ENCODE measurements at places on chromosomes 3 and 15.

DNA sequence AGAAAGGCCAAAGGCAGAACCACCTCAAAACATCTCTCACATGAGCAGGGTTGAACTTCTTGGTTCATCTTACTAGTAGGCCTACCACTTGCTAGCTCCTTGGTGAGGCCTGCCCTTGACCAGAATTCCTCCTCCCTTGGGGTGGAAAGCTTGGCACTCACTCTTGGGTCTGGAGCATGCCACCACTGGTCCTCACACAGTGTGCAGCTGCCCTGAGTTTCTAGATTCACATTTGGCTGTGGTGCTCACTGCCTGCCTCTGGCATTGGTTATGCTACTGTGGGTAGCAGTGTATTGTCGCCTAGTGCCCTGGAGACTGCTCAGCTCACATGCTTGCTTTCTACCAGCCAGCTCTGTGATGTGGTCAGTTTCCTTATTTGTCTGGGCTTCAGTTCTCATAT is 23.7 kb downstream of the OXNAD1 start:
- DNase-seq: no peak

GRCh38 chr3:25747033-25747432 is 36.2 kb downstream of the NGLY1 start:
- no peak for DNase-seq

- DNase-seq: no peak
These were observed 24.8 kb upstream of the NOX5 start for GRCh38 chr15:68989541-68990230.

DNA sequence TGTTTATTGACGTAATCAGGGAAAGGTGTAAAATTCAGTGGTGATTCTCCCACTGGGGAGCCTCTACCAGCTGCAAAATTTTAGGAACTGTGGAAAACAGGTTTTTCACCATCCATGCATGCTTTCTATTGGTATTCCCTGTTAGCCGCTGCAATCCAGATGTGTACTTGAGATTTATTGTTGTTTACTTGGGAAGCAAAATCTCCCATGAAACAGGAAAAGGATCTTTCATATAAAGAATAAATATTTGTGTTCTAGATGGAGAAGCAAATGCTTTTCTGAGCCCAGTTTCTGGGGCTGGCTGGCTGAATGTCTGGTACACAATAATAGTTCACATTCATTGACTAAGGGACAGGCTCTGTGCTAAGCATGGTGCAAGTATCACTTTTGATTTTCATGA is 144.6 kb upstream of the RASGRP1 start:
- DNase-seq: no peak

- DNase-seq: no peak
These were observed 70.6 kb downstream of the KAT2B start for GRCh38 chr3:20110826-20111225.

GRCh38 chr3:105729667-105730066 is 139.1 kb downstream of the CBLB start:
- no peak for DNase-seq

GRCh38 chr3:136532766-136533165 is 219.4 kb downstream of the STAG1 start:
- DNase-seq: no peak

- no peak for DNase-seq
These were observed 37.7 kb upstream of the BCHE start for GRCh38 chr3:165874663-165875489.

DNA sequence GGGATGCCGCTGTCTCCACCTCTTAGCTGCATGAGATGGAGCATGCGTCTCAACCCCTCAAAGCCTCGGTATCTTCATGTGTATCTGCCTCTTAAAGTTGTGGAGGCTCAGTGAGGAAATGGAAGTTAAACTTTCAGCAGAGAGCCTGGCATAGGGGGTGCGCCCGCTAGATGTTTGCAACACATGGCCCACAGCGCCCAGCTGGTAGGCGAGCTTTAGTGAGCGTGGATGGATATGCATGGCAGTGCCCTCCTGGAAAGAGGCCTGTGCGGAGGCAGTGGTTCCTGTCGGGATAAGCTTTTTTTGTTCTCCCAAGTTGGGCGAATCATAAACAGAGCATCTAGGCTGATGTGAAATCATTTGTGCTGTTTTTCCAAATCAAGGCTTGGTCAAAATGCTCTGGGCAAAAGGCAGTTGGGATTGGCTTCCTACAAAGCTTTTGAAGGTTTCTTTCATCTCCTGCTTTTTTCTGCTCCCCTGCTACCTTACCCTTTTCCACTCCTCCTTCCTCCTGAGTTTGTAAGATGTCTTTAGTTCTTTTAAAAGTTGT is 272.4 kb upstream of the TPM1 start:
- DNase-seq: no peak

- no peak for DNase-seq
These were observed 30.2 kb upstream of the MASP1 start for GRCh38 chr3:187321766-187322165.

DNA sequence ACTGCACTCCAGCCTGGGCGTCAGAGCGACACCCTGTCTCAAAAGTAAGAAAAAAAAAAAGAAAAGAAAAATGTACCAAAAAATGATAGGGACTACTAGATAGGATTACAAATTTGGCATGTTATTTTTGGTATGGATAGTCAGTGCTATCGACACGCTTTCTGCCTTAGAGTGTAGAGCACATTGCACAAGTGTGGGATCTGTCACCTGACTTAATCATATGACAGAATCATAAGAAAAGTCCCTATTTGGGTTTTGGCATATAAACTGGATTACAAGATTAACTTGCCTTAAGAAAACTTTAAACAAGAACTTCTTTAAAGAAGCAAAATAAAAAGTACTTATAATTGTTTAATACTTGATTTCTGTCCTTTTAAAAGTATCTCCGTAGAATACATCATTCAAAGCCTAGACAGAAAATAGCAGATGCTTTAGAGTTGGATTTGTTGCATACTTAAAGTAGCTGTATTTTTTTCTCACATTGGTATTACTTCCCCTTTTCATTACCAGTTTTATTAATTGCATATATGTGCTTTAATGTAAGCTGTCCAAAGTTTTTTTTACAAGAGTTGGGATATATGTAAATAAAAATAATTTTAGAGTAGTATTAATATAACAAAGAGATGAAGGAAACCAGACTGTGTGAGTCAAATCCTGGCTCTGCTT is 7.8 kb downstream of the ATP6V1A start:
- DNase-seq: peak; percentile 54

DNA sequence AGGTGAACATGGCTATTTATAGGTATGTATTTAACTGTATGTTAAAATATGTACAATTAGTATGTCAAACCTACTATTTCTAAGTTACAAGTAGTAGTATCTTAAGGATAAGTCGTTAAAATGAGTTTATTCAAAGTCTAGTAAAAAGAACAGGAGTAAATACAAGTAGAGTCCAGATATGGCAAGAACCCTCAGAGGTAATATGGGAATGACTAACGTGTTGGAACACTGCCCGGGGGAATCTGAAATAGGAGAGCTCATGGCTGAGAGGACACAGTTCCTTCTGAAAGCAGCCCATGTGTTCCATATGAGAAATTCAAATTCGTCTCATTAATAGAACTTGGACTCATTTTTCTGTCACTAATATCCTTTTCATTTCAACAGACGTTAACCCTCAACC is 158.8 kb downstream of the CLSTN2 start:
- DNase-seq: no peak

GRCh38 chr15:35211240-35211902 is 126.3 kb upstream of the NANOGP8 start:
- no peak for DNase-seq

- DNase-seq: no peak
These were observed 82.5 kb downstream of the CHST2 start for GRCh38 chr3:143201870-143202752.

DNA sequence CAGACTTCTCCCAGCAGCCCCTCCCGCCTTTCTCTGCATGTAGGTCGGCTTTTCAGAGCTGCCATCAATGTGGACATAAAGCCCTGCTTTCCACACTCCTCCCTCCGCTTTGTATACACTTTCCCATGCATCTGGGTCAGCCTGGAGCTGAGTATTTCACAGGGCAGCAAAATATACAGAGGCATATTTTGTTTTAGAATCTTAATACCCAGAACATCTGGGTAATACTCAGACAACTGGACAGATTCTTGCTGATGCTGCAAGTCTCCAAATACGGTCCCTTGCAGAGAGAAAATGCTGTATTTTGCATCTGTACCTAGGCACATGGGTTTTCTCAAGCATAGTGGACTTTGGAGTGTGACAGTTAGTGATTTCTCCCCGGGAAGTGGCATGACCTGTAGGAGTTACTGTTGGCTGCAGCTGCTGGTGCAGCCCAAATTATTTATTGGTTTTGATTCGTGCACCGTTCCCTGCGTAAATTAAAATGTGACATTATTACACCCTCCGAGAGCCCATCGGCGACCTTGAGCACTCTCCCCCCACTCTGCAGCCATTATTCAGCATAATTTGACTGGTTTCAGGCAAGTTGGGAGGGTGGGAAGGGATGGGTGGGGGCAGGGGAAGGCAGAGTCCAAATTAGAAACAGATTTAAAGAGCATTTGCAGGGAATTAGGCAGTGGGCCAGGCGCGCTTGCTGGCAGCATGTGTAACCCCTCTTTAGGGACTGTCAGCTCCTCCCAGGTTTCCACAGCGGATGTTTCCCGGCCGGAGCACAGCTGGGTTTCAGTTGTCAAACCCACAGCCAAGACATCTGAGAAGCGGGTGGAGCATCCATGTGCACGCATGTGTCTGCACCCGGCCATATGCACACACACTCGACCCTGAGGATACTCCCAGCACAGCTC is 100.8 kb downstream of the CPN2 start:
- DNase-seq: no peak

- no peak for DNase-seq
These were observed 14.8 kb downstream of the GABRB3 start for GRCh38 chr15:26758079-26758478.

DNA sequence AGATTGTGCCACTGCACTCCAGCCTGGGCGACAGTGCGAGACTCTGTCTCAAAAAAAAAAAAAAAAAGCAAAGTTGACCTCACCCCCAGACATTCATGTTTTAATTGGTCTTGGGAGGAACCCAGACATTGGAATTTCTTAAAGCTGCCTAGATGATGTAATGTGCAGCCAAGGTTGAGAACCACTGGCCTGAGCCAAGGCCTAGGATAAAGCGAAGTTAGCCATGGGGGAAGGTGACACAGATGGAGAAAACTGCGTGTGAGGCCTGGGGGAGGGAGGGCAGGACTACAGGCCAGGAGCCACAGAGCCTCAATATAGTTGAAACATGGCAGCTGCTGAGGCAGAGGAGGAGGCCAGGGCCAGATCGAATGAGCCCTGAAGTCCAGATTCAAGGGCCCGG is 21.0 kb downstream of the GLB1 start:
- no peak for DNase-seq

DNA sequence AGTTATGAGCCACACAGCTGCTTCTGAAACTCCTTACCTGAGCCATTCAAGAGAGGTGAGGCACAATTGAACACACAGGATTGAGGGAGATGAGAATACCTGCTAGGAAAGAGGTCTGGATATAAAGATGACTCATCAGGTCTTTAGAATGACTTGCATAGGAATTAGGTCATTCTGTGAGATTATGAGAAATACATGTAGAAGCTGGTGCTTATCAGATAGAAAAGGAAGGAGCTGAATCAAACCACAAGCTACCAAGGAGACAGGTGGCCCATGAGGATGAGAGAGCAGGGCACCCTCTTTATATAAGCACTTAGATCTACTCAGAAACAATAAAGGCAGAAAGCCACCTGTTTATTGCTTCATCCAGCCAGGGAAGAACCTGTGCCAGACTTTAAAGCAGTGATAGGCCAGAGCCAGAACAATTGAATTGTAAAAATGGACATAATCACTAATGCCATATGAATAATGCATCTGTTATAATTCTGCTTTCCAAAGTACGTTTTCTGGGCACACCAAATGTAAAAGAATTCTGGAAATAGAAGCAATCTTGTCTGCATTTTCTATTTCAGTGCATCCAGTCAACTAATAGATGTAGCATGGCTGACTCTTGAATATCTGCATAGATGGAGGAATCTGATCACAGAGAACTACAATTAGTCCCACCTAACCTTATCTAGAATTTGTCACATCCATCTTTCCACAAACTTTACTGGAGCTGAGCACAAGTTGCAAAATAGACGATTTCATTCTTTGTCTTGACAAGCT is 74.9 kb downstream of the PIK3R4 start:
- DNase-seq: no peak

- DNase-seq: no peak
These were observed 6.6 kb upstream of the INAFM2 start for GRCh38 chr15:40316931-40317330.

DNA sequence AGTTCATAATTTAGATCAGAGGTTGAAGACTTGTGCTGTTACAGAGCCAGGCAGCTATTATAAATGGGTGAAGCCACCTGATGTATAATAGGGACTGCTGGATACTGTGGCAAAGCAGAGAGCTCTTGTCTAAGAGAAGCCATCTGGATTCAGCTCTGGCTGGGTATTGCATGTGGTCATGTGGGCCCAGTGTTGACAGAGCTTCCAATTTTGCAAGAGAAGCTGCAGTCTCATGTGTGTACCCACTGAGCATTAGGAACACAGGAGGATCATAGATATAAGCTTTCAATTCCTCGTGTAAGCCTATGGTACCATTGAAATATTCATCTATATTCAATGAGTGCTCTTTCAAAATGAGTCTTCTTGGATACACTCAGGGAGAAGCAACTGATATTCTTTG is 303.9 kb upstream of the SLCO3A1 start:
- peak; percentile 26 for DNase-seq

GRCh38 chr15:70521576-70522322 is 241.6 kb downstream of the UACA start:
- DNase-seq: no peak

DNA sequence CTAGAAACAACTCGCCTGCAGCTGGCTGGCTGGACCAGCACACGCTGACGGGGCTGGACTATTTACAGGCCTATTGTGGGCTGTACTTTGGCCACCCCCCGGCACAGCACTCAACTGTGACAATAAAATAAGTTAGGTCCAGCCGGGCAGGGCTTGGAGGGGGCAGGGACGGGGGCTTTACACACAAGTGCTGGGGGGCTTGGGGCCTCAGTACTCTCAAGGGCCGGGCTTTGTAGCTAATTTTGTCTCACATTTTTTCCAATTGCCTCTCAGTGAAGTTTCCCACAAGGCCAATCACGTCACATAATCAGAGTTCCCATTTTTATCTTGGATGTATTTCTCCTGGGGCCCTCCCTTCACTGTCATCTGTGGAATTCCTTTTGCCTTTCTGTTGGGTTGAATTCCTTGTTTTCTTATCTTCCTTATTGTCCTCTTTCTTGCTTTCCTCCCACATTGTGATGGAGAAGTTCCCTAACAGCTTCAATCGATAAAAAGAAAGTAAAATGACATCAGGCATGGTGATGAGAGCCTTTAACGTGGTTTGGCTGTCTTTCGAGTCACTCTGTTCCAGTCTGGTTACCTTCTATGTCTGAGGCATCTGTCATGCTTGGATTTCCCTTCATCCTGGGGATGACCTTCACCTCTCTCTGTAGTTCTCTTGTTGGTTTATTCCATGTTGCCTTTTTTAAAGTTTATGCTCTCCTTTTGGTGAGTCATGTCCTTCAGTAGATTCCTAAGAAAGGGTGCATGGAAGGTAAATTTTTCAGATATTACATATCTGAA is 44.1 kb upstream of the CMTM7 start:
- no peak for DNase-seq

GRCh38 chr15:72809329-72809728 is 25.8 kb upstream of the ADPGK start:
- DNase-seq: no peak

GRCh38 chr3:58531956-58532355 is 5.0 kb downstream of the ACOX2 start:
- DNase-seq: peak; percentile 49

GRCh38 chr3:103184772-103185171 is 750.0 kb downstream of the ZPLD1 start:
- DNase-seq: no peak

GRCh38 chr3:120420360-120420759 is 30.4 kb downstream of the FSTL1 start:
- no peak for DNase-seq

Measured in suppressor macrophage treated with lipopolysaccharide for 1 hour (primary cell).